Cardiac septum (tissue), 1 donor: ENCODE measurements at places on chromosomes 2 and 18. TPM values are rescaled to one million over a fixed set of nuclear protein-coding genes. Genes with fewer than 3 reads are reported as not detected.

- no peak for DNase-seq
These were observed 134.9 kb downstream of the ZBTB7C start for GRCh38 chr18:48274301-48274700.

- DNase-seq, result no peak
These were observed 1.1 kb upstream of the LIPG start for GRCh38 chr18:49560624-49561288.

TMEM178A gene
- 2.6 TPM for total RNA-seq

DNA sequence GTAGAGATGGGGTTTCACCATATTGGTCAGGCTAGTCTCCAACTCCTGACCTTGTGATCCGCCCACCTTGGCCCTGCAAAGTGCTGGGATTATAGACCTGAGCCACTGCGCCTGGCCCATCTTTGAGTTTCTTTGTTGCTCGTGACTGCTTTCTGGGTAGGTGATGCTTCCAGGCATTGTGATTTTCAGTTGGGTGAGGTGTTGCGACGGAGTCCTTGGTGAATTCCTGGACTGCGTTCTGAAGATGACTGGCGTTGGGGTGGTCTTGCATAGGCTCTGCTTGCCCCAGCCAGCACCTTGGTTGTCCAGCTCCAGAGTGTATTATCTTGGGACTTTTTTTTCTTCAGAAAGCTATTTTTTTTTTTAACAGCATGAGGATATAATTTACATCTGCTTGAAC lies 103.4 kb downstream of the DCDC2C start:
- DNase-seq, result no peak

CHN1 gene
- total RNA-seq, result 23.8 TPM

- no peak for DNase-seq
These were observed 58.5 kb downstream of the BCL2 start for GRCh38 chr18:63261029-63261428.
